ENCODE measurements at places on chromosomes 7 and 10.

GRCh38 chr10:48759113-48759901 is 74.6 kb downstream of the WDFY4 start:
- DNase-seq, result no peak
- no peaks in the 10 kb centered on the region for H3K36me3 ChIP-seq
- H3K4me1 ChIP-seq, result no peaks in the 10 kb centered on the region
- no peak overlapping the region for H3K27ac ChIP-seq

DNA sequence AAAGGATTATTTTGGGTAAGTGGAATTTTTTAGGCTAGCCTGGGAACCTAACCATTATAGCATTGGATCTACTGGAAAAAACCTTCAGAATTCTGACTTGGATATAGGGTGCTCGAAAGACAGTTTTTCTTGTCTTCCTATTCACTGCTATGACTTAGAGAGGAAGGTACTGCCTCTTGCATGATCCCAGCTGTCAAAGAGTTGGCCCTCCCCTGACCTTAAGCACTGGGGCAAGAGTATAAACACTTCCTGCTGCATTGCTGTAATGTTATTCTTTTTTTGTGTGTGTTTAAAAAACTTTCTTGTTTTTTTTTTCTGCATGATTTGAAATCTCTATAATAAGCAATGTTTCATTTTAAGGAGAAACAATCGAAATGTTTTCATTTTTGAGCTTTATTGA is 113.0 kb downstream of the LRMDA start:
- H3K4me1 ChIP-seq, result no peaks in the 10 kb centered on the region
- no peaks in the 10 kb centered on the region for H3K36me3 ChIP-seq
- no peaks in the 10 kb centered on the region for H3K27me3 ChIP-seq
- no peak overlapping the region for H3K27ac ChIP-seq
- no peak for DNase-seq
- no peak overlapping the region for H3K4me3 ChIP-seq

DNA sequence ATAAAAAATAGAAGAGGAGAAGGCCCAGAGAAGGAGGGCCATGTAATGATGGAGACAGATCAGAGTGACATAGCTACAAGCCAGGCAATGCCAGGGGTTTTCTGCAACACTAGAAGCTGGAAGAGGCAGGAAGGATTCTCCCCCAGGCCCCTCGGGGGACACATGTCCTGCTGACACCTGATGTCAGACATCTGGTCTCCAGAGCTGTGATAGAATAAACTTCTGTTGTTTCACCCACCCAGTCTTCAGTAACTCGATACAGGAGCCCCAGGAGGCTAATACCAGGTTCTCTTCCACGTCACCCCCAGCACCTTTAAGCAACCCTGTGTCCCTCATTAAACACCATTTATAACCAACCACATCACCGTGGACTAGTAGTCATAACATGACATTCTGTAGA is 94.9 kb downstream of the TMEM130 start:
- no peak overlapping the region for H3K27ac ChIP-seq
- no peak overlapping the region for H3K4me3 ChIP-seq
- H3K27me3 ChIP-seq, result no peaks in the 10 kb centered on the region
- DNase-seq, result no peak
- H3K4me1 ChIP-seq, result no peaks in the 10 kb centered on the region
- no peaks in the 10 kb centered on the region for H3K36me3 ChIP-seq

DNA sequence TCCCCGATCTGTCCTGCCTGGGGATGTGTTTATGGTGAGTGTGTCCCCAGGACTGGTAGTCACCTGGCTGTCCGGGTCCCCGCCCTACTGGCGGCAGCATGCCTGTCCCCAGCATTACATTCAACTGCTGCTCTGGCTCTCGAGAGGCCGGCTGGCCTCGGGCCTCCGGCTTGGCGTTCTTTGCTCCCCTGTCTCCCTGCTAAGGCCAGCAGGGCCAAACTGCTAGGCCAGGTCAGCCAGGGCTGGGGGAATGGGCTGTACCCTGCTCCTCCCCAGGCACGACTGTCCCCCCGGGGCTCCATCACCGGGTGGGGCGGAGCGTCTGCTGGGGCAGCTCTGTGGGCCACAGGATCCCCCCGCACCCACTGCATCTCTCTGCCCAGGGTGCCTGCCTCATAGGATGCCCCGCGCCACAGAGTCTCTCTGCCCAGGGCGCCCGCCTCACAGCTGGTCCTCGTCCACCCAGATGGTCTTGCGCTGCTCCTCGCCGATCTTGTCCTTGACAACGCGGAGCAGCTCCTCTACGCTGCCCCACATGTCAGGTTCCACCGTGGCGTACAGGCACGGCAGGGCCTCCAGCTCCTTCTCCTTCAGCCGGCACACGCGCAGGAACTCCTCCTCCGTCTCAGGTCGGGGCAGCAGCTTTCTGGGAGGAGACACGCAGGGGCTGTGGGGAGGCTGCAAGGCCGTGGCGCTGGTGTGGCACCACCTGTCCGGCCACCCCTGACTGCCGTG is 62.3 kb upstream of the GNA12 start:
- no peak overlapping the region for H3K4me3 ChIP-seq
- no peaks in the 10 kb centered on the region for H3K36me3 ChIP-seq
- H3K27me3 ChIP-seq, result no peaks in the 10 kb centered on the region
- no peaks in the 10 kb centered on the region for H3K4me1 ChIP-seq

DNA sequence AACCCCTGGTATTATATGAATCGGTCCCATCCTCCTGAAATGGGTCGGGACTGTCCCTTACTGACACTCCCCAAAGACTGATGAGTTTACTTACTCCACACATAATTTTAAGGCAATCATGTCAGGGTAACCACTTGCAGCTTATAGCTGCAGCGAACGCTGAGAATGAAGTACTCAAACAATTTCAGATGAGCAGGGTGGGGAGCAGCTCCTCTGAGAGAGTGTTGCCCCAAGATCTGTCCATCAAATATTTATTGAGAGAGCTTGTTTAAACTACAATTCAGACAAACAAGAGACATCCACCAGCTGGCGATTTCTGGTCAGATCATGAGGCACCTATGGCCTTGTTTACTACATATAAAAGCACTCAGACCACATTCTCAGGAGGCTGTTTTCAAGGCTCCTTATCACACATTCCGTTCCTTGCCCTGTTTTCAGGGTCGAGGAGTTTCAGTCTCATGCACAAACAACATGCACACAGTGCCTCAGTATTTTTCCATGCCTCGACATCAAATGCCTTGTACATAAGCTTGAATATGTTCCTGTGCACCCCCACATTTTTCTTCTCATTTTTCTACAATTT is 80.1 kb downstream of the THSD7A start:
- no peak overlapping the region for H3K27ac ChIP-seq
- no peaks in the 10 kb centered on the region for H3K4me1 ChIP-seq
- H3K4me3 ChIP-seq, result no peak overlapping the region
- H3K36me3 ChIP-seq, result no peaks in the 10 kb centered on the region
- DNase-seq, result no peak
- no peaks in the 10 kb centered on the region for H3K27me3 ChIP-seq

GRCh38 chr10:103543617-103544525 is 50.4 kb downstream of the NEURL1 start:
- DNase-seq, result no peak
- H3K27ac ChIP-seq, result no peak overlapping the region
- H3K36me3 ChIP-seq, result no peaks in the 10 kb centered on the region
- H3K4me3 ChIP-seq, result no peak overlapping the region
- H3K4me1 ChIP-seq, result peaks cover 11% of the 10 kb centered on the region

DNA sequence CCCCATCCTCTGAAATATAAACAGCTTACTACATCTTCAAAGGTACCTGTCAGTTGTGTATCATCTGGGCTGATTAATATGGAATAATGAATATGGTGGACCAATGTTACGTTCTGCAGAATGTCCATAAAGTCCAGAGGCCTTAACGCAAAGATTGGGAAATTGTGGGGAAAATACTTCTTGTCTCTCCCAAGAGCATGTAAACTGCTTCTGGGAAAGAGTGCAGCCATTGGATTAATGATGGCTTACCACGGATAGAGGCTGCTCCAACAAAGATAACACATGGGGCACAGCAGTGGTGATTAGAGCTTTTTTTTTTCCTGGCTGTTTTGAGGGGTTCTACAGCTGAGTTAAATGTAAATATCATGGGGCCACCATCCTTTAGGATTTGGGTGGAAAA is 340.4 kb upstream of the AKR1E2 start:
- H3K27ac ChIP-seq, result no peak overlapping the region
- H3K4me1 ChIP-seq, result no peaks in the 10 kb centered on the region
- no peaks in the 10 kb centered on the region for H3K36me3 ChIP-seq
- DNase-seq, result no peak
- H3K4me3 ChIP-seq, result no peak overlapping the region

DNA sequence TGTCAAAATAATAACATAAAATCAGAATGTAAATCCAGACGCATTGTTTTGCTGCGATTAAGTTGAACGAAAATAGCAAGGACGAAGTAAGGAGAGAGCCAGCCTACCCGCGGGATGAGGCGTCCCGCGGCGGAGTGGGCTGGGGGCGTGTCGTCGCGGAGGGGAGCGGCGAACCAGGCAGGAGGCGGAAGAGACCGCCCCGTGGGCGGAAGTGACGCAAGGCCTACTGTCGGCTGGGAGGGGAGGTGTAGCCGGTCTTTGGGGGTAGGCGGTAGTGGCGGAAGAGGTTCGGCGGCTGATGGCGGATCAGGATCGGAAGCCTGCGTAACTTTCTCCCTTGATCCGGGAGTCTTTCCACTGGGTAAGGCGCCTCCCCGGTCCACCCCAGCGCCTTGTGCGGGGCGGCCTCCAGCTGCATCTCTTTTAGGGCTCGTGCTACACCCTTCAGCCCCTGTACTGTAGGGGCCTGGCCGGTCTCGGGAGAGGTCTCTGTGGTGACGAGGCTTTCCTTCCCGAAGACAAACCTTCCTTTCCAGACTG is at the start of gene TAX1BP1:
TSS of gene TAX1BP1 (plus strand) at position 254 of the 540 bp plus-strand sequence. CDS start 8,363 bp downstream, outside the sequence.
- peaks cover 17% of the 10 kb centered on the region for H3K4me1 ChIP-seq
- H3K36me3 ChIP-seq, result no peaks in the 10 kb centered on the region
- H3K4me3 ChIP-seq, result peak within 1 kb of the TSS; percentile 70

- H3K4me3 ChIP-seq, result no peak overlapping the region
- H3K27me3 ChIP-seq, result no peaks in the 10 kb centered on the region
- H3K36me3 ChIP-seq, result no peaks in the 10 kb centered on the region
Observed at GRCh38 chr7:112238852-112239610, 32.5 kb downstream of the ZNF277 start.

- DNase-seq, result no peak
- no peak overlapping the region for H3K27ac ChIP-seq
- no peaks in the 10 kb centered on the region for H3K36me3 ChIP-seq
Observed at GRCh38 chr10:59672150-59672875, 37.3 kb downstream of the SLC16A9 start.

GRCh38 chr7:47349401-47349800 is 232.5 kb downstream of the TNS3 start:
- no peaks in the 10 kb centered on the region for H3K27me3 ChIP-seq
- no peak overlapping the region for H3K27ac ChIP-seq
- H3K36me3 ChIP-seq, result no peaks in the 10 kb centered on the region
- peaks cover 7% of the 10 kb centered on the region for H3K4me1 ChIP-seq
- no peak for DNase-seq

GRCh38 chr10:66844176-66844942 is 81.5 kb upstream of the LRRTM3 start:
- DNase-seq, result no peak
- no peaks in the 10 kb centered on the region for H3K4me1 ChIP-seq
- no peaks in the 10 kb centered on the region for H3K27me3 ChIP-seq
- H3K27ac ChIP-seq, result no peak overlapping the region
- no peak overlapping the region for H3K4me3 ChIP-seq

DNA sequence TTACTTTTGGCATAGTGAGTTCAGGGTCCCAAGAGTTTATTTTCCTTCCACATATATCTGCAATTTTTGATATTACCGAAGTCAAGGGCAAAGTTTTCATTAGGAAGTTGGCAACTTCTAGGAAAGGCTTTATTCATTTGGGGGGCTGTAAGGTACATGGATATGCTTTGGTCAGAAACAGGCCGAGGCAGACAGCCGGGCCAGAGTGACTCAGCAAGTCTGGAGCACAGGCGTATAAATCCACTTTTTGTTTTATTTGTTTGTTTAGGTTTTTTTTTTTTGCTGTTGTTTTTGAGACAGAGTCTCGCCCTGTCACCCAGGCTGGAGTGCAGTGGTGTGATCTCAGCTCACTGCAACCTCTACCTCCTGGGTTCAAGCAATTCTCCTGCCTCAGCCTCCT is 3.7 kb downstream of the ZNF680 start:
- peak overlapping the region; percentile 84 for H3K27ac ChIP-seq
- H3K4me3 ChIP-seq, result no peak overlapping the region
- no peaks in the 10 kb centered on the region for H3K36me3 ChIP-seq

DNA sequence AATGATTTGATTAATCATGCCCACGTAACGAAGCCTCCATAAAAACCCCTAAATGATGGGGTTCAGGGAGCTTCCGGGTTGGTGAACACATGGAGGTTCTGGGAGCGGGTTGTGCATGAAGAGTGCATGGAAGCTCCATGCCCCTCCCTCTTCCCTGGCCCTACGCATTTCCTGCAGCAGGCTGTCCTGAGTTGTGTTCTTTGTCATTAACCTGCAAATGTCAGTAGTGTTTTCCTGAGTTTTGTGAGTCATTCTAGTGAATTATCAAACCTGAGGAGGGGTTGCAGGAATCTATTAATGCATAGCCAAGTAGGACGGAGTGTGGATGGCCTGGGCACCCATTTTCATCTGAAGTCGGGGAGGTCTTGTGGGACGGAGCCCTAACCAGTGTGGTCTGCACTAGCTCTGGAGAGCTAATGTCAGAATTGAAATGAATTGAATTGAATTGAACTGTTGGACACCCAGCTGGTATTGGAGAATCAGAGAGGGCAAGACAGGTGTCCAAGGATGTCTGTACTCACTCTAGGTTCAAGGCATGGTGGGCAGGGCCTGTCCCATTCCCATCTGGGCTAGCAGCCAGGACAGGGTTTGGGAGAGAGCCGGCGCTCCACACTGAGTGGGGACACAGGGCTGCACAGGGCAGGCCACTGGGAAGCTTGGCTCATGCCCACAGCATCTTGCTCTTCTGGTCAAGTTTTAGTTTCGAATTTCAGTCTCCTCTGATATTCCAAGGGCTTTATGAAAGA is 22.3 kb upstream of the ARHGAP22 start:
- H3K27me3 ChIP-seq, result no peaks in the 10 kb centered on the region
- H3K4me3 ChIP-seq, result no peak overlapping the region
- DNase-seq, result no peak

DNA sequence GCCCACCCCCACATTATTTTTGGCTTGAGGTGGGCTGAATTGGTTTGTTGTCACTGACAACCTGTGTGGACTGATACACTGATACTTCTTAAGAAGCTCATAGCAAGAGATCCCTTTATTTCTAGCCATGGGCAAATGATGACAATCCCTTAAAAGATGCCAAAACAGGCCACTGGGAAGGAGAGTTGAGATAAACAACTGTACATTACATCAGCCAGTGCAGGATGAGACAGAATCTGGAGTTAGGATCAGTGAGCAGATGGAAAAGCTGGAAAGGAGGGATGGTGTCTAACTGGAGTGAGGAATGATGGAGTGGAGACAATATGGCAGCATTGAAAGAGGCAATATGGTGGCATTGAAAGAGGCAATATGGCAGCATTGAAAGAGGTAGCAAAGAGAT is 195.9 kb upstream of the LYZL2 start:
- no peaks in the 10 kb centered on the region for H3K36me3 ChIP-seq
- H3K4me3 ChIP-seq, result no peak overlapping the region
- H3K27ac ChIP-seq, result no peak overlapping the region
- DNase-seq, result no peak
- no peaks in the 10 kb centered on the region for H3K27me3 ChIP-seq

GRCh38 chr7:4809666-4810065 is 34.2 kb downstream of the AP5Z1 start:
- no peak overlapping the region for H3K4me3 ChIP-seq
- no peak for DNase-seq
- no peaks in the 10 kb centered on the region for H3K27me3 ChIP-seq
- H3K27ac ChIP-seq, result peak overlapping the region; percentile 57
- peaks cover 9% of the 10 kb centered on the region for H3K36me3 ChIP-seq
- no peaks in the 10 kb centered on the region for H3K4me1 ChIP-seq

Data from heart right ventricle (tissue), 16 donors.